Activated CD4-positive, alpha-beta T cell treated with anti-CD3 and anti-CD28 coated beads for 48 hours (primary cell): ENCODE measurements at places on chromosomes 2 and 18.

DNA sequence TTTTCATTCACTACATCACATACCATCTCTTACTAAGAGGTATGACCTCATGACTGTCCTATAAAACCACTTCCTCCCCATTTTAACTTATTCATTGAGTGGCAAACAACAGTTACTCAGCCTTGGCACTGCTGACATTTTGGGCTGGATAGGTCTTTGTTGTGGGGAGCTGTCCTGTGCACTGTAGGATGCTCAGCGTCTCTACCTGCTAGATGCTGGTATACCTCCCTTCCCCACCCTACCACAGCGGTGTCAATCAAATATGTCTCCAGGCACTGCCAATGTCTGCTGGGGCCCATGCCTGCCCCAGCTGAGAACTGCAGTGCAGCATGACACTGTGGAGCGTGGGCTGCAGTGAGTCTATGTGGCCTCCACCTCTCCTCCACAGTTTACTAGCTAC is 76.3 kb upstream of the MGAT4A start:
- DNase-seq, result no peak

- DNase-seq, result no peak
Measured at GRCh38 chr2:127651971-127652550, 6.1 kb downstream of the GPR17 start.

GRCh38 chr18:27411911-27412310 is 226.8 kb upstream of the CHST9 start:
- no peak for DNase-seq

GRCh38 chr2:98763209-98763951 is 32.4 kb upstream of the MGAT4A start:
- DNase-seq, result no peak
